AG09319 (cell line): ENCODE measurements at places on chromosomes 11 and 22.

- no peak for DNase-seq
Observed at GRCh38 chr11:69390561-69390960, 90.9 kb upstream of the LINC01488 start.

GRCh38 chr11:70226967-70227366 lies 23.9 kb downstream of the FADD start:
- no peak for DNase-seq

DNA sequence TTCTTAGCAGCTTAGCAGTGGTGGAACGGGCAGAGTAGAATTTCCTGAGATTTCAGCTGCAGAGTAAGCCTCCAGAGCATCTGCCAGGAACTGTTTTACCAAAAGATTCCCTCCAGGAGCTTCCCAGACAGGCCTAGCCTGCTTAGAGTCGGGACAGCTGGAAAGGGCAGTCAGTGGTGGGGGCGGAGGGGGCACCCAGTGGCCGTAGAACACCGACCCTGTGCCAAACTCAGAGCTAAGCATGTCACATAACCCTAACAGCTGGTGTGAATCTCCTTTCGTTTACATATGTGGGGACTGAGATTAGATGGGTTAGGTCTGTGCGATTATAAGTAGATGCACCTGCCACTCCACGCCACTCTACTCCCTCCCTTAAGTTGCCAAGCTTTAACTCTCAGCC lies 80.0 kb upstream of the CRTAM start:
- DNase-seq = no peak

GRCh38 chr11:117950301-117950700 lies 21.1 kb upstream of the TMPRSS13 start:
- DNase-seq = no peak

DNA sequence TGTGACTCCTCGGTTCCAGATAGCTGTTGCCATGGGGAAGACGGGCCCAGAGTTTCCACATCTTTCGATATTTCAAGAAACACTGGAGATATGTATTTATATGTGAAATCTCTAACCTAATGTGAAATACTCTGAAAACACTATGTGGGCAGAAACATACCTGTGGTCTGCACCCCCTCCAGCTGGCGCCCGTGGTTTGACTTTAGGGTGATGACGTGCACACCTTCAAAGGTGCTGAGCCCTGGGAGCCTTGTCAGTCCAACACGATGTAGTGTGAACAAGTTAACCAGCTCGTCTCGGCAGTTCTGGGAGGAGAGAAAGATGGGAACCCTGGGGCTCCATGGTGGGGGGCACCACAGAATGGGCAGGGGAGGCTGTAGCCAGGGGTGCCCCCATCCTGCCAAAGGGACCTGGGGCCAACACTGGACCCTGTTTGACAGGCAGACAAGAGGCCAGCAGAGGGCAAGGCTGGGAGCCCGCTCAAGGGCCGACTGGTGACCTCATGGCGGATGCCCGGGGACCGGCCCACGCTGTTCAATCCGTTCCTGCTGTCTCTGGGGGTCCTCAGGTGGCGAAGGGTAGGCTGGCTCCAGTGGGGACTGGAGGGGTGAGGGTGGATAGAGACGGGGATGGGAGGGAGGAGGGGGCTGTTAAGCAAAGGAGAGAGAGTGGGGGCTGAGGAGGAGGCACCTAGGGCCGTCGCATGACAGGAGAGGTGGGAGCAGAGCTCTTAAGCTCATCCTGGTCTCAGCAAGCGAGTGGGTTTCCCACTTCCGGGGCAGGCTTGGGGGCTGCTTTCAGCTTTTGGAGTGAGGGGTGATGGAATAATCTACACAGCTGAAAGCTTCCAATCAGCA lies 43.8 kb downstream of the TRIOBP start:
- DNase-seq = no peak

DNA sequence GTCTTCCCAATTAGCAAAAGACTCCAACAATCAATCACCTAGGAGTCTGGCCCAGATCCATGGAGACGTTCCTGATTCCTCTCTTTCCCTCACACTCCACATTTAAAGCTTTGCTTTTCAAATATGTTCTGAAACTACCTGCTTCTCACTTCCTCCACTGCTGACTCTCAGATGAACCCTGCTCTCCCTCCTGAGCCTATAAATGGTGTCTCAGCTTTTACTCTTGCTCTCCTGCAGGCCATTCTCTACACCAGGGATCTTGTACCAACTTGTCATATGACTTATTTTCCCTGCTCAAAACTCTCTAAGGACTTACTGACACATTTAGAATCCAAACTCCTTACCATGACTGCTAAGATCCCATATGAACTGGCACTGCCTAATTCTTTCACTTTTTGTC lies 138.4 kb upstream of the DDI1 start:
- DNase-seq = no peak

GRCh38 chr22:36467042-36467810 lies 14.2 kb downstream of the TXN2 start:
- DNase-seq = no peak

- no peak for DNase-seq
Observed at GRCh38 chr22:27439131-27439530, 362.4 kb downstream of the MN1 start.

GRCh38 chr11:8384199-8384821 lies 120.6 kb upstream of the LMO1 start:
- DNase-seq = no peak

GRCh38 chr22:38782402-38783094 lies 11.4 kb downstream of the DNAL4 start:
- DNase-seq = no peak

GRCh38 chr11:109865548-109866186 lies 227.5 kb upstream of the ZC3H12C start:
- no peak for DNase-seq

GRCh38 chr11:107591378-107592230 lies 657 bp downstream of the ELMOD1 start:
- DNase-seq = no peak

DNA sequence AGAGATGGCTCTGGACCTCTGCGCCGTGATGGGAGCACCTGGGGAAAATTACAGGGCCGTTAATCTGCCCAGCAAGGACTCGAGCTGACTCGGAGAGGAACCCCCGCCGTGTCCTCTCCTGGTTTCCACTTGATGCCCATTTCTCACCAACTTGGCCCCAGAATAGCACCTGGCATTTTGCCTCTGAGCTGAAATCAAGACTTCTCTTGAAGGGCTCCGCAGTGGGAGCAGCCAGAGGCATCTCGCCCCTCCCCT lies 19.0 kb upstream of the CABP7 start:
- DNase-seq = no peak

DNA sequence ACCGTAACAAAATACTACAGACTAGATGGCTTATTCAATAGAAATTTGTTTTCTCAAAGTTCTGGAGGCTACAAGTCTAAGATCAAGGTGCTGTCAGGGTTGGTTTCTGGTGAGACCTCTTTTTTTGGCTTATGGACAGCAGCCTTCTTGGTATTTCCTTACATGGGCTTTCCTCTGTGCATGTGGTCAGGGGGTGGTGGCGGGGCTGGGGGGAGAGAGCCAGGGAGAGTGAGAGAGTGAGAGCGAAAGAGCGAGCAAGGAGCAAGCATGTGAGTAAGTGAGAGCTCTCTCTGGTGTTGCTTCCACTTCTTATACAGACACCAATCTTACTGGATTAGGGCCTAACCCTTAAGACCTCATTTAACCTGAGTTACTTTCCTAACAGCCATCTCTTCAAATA lies 181.5 kb downstream of the TMEM135 start:
- DNase-seq = no peak

- no peak for DNase-seq
Observed at GRCh38 chr11:80986421-80987074, 1545.7 kb upstream of the TENM4 start.

GRCh38 chr11:45754741-45755140 lies 50.2 kb upstream of the SLC35C1 start:
- DNase-seq = no peak

GRCh38 chr22:21047730-21048129 lies 2.0 kb downstream of the LRRC74B start:
- DNase-seq = no peak

- DNase-seq = no peak
Observed at GRCh38 chr11:58898106-58898505, 41.2 kb upstream of the GLYATL1 start.

DNA sequence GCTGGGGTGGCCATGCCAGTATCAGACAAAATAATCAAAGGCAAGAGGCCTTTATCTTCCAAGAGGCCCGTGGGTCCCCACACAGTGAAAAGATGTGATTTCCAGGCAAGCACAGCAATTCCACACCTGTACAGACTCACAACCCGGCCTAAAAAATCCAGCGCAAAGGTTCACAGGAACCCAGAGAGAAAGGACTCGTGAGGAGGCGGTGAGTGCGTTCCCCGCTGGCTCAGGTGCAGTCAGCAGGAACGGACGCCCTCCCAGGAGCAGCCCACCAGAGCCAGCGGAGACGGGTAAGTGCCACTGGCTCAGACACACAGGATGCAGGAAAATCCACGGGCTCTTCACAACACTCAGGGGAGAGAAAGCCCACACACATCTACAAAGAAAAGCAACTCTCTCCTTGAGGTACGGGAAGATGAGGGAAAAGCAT lies 4.4 kb downstream of the TOLLIP start:
- no peak for DNase-seq

DNA sequence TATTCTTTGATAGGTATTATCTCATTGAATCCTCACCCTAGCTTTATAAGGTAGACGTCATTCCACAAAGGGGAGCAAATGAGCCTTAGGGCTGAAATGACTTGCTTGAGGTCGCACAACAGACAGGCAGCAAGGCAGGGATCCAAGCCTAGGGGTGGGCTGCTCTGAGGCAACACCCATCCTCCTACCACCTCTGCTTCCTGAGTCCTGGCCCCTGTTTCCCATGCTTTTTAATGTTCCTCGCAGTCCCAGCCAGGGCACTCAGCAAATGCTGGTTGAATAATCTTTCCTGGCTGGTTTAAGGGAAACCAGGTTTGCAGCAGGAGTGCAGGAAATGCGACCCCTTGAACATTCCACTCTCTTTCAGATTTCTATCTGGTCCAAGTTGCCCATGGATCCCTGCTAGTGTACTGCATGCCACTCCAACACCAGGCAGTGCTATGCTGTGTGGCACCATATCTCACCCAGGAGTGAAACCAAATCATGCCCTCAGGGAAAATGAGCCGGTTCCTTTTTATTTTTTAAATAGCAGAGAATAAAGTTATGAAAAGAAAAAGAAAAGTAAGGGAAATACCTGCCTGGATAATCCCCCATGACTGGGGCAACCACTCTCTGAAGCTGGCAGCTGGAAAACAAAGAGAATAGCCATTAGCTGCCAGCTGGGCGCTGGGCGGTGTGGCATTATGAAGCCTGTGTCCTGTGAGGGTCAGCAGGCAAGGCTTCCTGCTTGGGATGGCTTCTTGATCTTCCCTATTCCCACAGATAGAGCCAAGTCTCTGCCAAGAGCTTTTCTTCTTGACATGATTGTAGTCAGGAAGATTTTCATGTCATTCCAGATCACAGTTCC lies 21.8 kb downstream of the MICAL2 start:
- no peak for DNase-seq

GRCh38 chr22:44209343-44209742 lies 28.6 kb downstream of the PARVG start:
- DNase-seq = no peak

- DNase-seq = no peak
Observed at GRCh38 chr11:116439361-116439677, 333.5 kb downstream of the BUD13 start.

DNA sequence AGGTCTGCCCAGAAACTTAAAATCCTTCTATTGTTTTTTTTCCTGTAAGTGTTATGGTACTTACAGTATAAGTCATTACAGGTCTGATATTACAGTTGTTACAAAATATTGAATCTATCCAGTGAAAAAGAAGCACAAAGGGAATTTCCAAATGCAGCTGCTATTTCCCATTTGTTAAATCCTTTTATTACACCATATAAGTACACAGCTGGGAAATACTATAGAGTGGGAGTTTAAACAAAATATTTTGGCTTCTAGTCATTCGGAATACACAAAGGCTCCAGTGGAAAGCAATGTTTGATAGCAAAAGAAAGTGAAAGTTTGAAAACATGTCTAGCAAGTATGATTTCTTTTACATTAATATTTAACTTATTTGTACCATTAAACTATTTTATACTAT lies 18.0 kb downstream of the SOX6 start:
- no peak for DNase-seq

DNA sequence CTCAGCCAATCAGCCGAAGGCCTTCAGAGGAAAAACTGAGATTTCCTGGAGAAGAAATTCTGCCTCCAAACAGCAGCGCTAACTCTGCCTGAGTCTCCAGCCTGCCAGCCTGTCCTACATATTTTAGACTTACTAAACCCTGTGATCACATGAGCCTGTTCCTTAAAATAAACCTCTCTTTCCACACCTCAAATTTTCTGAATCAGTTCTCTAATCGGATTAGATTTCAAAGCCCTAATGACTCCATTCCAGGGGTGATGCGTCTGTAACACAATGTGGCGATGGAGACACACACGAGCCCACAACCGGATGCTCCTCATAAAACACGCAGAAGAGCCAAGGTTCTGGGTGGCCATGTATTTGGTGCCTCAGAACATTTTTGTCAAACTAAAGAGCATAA lies 1371.2 kb downstream of the BRD1 start:
- DNase-seq = no peak

GRCh38 chr22:27228771-27229170 lies 571.4 kb downstream of the MIAT start:
- no peak for DNase-seq

DNA sequence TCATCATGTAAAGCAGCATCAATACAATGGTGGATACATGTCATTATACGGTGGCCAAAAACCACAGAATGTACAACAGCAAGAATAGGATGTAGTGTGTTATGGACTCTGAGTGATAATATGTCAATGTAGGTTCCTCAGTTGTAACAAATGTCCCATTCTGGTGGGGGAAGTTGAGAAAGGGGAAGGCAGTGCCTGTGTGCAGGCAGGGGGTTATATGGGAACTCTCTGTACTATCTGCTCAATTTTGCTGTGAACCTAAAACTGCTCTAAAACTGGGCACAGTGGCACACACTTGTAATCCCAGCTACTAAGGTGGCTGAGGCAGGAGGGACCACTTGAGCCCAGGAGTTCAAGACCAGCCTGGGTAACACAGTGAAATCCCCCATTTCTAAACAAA lies 5.9 kb downstream of the CHKA start:
- DNase-seq = no peak

DNA sequence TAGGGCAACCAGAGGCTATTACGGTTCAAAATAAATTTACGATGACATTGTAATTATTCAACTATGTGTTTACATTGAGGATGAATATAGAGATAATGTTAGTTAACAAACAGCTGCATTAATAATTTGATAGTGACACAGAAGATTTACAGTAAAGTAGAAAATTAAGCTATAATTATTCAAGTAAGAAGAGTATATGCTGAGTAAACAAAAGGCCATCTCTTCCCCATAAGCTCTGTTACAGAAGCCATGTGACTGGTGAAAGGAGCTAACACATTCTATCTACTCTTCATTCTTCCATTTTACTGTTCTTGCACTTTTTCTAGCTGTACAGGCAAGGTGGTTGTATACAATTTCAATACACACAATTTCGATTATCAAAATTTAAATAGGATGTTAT lies 54.2 kb downstream of the IMMP1L start:
- no peak for DNase-seq

- no peak for DNase-seq
Observed at GRCh38 chr11:35031867-35032266, 107.1 kb upstream of the CD44 start.

- DNase-seq = no peak
Observed at GRCh38 chr11:102177126-102177525, 66.9 kb downstream of the YAP1 start.
